ENCODE measurements at places on chromosomes 13 and 19.

- DNase-seq, result no peak
These were observed 451.2 kb downstream of the DCT start for GRCh38 chr13:94028234-94028633.

DNA sequence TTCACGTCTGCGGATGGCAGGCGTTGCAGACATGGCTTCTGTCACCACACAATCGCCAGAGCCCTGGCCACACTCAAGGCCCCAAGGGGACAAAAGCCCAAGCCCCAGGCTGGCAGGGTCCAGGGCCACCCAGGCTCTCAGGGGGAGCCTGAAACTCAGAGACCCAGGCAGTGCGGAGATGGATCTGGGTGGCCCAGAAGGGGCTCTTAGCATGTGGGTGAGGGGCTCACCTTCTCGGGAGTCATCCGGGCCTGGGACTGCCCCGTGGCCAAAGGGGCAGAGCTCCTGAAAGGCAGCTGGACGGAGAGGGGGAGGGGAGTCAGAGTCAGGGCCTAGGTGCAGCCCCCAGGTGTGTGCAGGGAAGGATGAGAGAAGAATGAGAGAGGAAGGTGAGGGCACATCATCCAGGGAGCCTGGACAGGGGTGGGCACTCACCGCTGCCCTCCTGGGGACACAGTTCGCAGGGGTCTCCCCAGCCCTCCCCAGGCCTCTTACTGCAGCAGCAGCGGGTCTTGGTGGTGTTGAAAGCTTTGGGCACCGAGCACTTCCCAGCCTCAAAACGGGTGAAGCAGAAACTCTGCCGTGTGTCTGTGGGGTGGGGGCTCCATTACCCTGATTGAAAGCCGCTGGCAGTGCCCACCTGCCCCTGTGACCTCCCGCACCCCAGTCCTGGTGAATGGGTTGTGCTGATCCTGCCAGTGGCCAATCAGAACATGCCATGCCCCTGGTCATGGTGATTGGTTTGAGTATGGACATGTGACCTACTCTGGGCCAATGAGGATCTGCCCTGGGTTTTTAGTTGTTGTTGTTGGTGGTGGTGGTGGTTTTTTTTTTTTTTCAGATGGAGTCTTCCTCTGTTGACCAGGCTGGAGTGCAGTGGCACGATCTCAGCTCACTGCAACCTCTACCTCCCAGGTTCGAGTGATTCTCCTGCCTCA is 37.4 kb downstream of the CCL25 start:
- no peak for DNase-seq

- peak; percentile 15 for DNase-seq
These were observed 23.4 kb downstream of the IPO5 start for GRCh38 chr13:97976610-97977521.

DNA sequence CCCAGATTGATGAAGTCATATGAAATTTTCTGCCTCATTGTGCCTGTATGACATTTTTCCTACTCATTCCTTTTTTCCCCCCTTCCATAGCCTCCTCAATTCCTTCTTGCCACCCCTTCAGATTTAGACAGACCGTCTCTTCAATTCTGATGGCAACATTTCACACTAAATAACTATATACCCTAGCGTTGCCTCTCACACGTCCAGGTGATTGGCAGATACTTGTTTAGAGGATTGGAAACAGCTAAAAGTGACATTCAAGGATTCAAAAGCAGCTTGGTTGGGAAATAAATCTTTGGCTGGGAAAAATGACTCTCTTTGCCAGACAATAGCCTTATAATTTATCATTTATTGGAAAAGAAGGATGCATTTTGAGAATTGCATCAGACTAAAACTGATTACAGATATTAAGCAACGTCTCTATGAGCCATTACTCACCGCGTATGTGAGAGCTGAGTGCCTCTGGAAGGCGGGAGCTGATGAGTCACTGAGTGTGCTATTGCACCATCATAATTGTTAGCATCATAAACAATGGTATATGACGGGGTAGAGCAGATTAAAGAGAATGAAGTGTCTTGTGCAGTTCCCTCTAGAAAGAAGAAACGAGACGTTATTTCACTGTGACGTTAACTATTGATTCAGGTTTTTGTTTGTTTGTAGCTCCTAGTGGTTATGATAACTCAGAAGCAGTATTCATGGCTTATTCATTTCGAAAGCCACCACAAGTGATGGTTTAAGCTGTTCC is 61.1 kb upstream of the FAM216B start:
- peak; percentile 95 for DNase-seq

- peak; percentile 75 for DNase-seq
These were observed 84.0 kb downstream of the MZT1 start for GRCh38 chr13:72643311-72643989.

Data from inflammatory macrophage treated with lipopolysaccharide for 4 hours (primary cell).